ENCODE measurements at places on chromosomes 4 and X.

DNA sequence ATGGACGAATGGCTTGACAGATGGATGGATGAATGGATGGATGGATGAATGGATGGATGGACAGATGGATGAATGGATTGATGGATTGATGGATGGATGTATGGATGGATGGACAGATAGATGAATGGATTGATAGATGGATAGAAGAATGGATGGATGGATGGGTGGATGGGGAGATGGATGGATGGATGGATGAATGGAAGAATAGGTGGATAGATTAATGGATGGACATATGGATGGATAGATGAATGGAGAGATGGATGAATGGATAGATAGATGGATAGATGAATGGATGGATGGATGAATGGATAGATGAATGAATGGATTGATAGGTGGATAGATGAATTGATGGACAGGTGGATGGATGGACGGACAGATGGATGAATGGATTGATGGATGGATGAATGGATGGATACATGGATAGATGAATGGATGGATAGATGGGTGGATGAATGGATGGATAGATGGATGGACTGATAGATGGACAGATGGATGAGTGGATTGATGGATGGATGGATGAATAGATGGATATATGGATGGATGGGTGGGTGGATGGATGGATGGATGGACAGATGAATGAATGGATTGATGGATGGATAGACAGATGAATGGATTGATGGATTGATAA is 33.9 kb downstream of the PSAPL1 start:
- no peak for DNase-seq

- no peak for DNase-seq
Observed at GRCh38 chr4:15958562-15958961, 4.4 kb downstream of the FGFBP2 start.

DNA sequence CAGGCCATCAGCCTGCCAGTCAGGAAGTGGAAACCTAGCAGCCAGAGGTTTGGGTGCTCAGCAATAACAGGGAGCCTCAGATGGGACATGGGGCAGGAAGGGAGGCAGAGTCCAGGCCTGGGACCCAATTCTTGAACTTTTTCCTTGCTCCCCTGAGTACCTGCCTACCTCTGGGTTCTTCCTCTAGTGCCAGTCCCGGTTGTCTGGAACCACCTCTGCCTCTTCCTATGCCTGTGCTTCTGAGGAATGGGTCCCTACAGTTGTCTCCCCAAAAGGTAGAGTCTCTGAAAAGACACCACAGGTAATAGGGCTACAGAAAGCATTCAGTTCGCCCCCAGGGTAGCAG is 212.4 kb upstream of the MAMLD1 start:
- DNase-seq: no peak

DNA sequence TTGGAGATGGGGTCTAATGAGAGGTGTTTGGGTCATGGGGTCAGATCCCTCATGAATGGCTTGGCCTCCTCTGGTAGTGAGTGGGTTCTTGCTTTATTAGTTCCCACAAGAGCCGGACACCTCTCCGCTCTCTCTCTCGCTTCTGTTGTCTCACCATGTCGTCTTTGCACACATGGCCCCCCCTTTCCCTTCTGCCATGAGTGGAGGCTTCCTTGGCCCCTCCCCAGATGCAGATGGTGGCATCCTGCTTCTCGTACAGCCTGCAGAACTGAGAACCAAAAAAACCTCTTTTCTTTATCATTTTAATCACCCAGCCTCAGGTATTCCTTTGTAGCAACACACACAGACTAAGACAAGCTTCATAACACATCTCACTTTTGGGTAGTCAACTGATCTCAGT is 49.6 kb upstream of the SPRY1 start:
- no peak for DNase-seq

GRCh38 chr4:153543351-153543750 is 77.2 kb downstream of the TMEM131L start:
- DNase-seq: no peak

DNA sequence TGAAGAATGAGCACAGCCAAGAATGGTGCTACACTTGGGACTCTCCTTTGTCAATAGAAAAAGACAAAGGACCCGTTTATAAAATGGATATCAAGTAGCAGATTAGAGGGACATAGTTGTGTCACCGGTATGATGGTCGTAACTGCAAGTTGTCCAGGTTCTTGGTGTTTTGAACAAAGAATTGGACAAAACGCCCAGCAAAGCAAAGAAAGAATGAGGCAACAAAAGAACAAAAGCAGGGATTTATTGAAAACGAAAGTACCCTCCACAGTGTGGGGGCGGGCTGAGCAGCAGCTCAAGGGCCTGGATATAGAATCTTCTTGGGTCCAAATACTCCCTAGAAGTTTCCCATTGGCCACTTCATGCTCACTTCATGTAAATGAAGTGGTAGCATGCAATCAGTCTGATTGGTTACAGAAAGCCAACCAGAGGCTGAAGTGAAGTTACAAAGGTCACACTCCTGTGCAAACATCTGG is 54.7 kb downstream of the SHROOM3 start:
- DNase-seq: no peak

DNA sequence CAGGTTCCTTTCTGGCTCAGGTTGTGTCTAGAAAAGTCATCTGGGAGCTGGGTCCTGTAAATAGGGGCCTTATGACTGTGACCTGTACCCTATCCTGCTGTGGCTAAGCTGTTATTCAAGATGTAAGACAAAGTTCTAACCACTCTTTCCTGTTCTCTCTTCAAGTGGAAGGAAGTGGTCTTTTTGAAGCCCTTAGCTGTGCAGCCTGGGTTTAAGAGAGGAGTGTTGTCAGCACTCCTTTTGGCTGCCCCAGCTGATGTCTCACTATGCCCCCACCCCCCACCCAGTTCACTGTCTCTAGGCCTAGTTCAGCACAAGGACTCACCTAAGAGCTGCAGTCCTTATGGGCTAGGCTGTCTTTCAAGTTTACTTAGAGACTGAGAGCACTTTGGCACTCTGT is 1069.5 kb downstream of the FAM133A start:
- no peak for DNase-seq

DNA sequence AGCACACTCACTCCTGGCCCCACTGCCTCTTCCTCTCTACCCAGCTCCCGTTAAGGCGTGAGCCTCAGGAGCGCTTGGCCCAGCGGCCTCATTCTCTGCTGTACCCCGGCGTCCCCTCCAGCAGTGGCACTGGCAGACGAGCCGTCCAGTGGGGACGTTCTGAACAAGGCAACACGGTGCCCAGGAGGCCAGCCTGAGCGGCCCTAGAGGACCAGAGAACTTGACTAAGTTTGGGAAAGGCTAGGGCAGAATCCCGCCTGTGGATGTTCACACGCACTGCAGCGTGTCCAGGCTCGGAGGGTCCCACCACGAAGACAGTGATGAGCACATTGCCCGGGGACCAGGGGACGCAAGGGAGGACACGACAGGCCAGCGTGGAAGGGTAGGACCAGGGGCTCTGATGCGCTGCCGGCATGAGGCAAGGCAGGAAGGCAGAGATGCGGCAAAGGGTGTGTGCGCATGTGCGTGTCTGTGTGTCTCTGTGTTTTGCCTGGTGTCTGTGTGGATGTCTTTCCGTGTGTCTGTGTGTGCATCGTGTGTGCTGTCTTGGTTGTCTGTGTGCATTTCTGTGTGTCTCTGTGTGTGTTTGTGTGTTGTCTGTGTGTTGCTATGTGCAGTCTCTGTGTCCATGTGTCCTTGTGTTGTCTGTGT is 89.4 kb downstream of the ABLIM2 start:
- DNase-seq: no peak
